Activated gamma-delta T cell treated with Interleukin-2 at 50 U/mL for 16 hours (primary cell): ENCODE measurements at places on chromosomes 12 and 14.
A peak's percentile ranks its signal among the peaks of the same experiment; 100 is the strongest.

- no peak for DNase-seq
Observed at GRCh38 chr12:98085046-98085755, 430.2 kb upstream of the TMPO start.

DNA sequence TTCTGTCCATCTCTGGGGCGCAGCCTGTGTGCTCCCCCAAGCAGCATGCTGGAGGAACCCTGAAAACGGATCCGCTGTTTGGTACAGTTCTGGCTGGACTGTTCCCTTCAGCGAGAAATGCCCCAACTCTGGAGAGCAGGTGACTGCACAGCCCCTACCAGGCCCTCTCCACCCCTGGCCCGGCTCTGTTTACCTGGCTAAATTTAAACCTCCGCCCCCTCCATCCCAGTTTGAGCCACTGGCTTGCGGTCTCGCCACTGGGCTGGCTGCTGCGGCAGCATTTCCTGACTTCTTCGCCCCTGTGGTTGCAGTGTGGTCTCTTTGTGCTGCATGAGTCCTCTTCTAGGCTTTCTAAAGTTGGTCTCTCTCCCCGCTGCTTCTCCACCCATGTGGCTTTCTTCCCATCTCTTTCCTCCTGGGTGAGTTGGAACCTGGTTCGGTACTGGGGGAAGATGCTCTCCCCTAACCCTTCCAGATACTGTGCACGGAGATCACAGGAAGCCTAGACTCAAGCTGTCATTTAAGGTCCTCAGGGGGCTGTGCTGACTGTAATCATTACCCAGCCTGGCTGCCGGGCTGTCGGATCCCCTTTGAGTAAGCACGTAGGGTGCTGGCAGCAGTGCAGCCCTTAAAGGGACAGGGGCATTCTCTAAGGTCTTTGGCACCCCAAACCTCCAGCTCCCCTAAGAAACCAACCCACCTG is 60.6 kb downstream of the FBXL14 start:
- DNase-seq, result peak; percentile 29

- peak; percentile 92 for DNase-seq
Observed at GRCh38 chr14:69152902-69153151, at the start of gene DCAF5. Gene DCAF5 (minus strand): TSS chr14:69153119. CDS start chr14:69152978, 141 bp downstream.

DNA sequence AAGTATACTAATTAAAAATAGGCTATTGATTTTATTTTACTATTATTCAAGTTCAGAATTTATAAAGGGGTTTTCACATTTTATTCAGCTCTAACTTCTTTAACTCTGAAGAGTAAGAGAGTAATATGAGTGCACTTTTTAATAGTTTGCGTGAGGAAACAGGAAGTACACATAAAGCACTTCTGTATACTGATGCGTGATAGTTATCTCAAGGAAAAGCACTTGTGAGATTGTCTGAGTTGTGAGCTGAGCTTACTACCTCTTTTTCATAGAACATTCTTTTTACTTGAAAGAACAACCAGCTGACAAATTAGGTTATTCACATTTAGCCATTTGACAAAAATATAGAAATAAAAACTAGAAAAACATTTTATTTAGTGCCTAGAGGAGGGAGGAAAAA is 1.9 kb downstream of the RAD51AP1 start:
- DNase-seq, result no peak

- DNase-seq, result no peak
Observed at GRCh38 chr12:16796168-16796567, 190.2 kb upstream of the LMO3 start.

DNA sequence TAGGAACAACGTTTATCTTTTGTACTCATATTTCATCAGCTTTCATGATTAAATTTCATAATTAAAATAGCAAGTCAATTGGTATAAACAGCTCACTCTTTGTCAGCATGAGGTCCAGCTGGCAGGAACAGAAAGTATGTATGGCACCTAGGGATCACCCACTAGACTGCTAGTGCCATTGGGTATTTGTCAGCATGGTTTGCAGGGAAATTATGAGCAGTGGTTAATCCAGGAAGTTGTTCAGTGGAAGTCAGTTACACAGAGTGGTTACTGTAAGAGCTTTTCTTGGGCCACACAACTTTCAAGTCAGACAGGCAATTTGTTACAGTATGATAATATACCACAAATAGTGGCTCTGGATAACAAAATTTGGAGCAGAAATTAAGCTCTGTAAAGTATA is 340.3 kb upstream of the RGS6 start:
- no peak for DNase-seq

GRCh38 chr14:67853715-67854114 is 34.1 kb downstream of the RAD51B start:
- DNase-seq, result no peak

GRCh38 chr12:119786539-119786938 is 90.6 kb downstream of the CIT start:
- DNase-seq, result no peak

DNA sequence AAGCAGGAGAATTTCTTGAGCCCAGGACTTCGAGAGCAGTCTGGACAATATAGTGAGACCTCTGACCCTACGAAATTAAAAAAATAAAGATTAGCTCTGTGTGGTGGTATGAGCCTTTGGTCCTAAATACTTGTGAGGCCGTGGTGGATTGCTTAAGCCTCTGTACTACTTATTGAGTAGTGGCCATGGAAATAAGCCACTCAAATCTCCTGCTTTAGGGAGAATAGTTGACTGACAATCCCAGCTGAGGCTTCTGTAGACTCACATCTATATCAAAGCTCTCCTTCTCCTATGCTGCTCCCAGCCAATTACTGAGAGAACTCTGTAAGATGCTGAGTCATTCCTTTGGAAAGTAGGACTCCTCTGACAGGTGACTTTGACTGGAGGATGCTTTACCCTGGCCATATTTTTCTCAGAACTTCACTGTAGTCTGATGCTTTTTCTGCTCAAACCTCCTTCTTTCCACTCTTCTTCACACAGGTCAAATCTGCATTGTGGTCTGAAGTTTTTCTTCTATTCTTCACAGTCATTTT is 420.2 kb downstream of the SLC6A15 start:
- DNase-seq, result no peak

- no peak for DNase-seq
Observed at GRCh38 chr14:44339862-44340261, 167.2 kb downstream of the FSCB start.

- no peak for DNase-seq
Observed at GRCh38 chr14:64201296-64201695, 92.9 kb downstream of the ESR2 start.

DNA sequence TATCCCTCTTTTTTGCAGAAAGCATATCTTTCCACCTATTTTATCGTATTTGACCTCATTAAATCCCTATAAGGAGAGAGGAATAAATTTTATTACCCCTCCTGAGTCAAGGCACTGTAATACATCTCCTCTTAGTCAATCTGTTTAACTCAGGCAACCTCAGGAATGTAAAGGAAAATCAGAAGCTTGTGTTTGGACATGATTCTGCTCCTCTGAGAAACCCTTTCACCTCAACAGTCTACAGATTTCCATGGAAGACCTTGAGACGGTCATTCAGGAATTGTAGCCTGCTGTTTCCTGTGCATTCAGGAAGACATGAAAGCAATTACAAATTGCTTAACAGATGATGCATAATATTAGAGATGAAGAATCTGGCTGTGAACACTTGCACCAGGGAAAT is 360.8 kb downstream of the PAWR start:
- no peak for DNase-seq

DNA sequence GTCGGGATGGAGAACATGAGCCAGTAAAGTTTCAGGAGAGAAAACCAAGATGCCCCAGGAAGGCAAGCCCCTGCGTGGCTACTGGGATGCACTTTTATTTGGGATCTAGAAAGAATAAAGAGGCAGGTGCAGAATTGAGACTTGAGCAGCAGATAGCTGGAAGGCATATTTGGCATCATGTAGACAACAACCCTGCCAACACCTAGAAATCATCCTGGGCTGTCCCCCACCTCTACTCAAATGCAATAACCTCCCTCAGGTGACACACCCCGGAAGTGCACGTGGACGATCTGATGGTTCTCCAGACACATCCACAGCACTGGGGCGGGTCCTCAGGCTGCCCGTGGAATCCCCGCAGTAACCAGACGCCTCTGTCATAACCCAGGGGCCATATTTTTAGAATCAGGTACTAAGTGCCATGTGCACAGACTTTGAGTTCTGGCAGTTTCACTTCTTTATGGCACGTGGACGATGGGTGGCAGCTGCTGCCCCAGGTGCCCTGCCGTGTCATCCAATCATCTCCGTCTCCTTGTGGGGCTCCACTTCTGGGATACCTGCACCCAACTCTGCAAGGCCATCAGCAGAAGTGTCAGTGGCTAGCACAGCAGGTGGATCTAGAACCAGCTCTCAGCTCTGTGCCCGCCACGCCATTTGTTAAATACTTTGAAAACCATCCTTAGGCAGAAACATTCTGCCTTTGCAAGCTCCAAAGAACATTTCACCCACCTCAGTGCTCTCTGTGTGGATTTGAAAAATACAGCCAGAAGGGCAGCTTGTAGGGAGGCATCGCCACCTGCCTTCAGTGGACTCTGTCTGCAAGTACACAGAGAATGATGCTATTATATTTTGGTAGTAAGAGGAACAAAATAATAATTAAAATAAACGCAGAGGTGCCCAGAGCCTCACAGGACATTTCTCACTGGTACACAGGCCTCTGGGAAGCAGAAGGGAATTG is 771.7 kb upstream of the TMEM132C start:
- DNase-seq, result no peak

GRCh38 chr12:70468741-70469140 is 102.7 kb downstream of the KCNMB4 start:
- no peak for DNase-seq

- DNase-seq, result no peak
Observed at GRCh38 chr12:30201301-30202160, 417.8 kb upstream of the TMTC1 start.

GRCh38 chr14:67665868-67666267 is 8.6 kb downstream of the VTI1B start:
- no peak for DNase-seq

DNA sequence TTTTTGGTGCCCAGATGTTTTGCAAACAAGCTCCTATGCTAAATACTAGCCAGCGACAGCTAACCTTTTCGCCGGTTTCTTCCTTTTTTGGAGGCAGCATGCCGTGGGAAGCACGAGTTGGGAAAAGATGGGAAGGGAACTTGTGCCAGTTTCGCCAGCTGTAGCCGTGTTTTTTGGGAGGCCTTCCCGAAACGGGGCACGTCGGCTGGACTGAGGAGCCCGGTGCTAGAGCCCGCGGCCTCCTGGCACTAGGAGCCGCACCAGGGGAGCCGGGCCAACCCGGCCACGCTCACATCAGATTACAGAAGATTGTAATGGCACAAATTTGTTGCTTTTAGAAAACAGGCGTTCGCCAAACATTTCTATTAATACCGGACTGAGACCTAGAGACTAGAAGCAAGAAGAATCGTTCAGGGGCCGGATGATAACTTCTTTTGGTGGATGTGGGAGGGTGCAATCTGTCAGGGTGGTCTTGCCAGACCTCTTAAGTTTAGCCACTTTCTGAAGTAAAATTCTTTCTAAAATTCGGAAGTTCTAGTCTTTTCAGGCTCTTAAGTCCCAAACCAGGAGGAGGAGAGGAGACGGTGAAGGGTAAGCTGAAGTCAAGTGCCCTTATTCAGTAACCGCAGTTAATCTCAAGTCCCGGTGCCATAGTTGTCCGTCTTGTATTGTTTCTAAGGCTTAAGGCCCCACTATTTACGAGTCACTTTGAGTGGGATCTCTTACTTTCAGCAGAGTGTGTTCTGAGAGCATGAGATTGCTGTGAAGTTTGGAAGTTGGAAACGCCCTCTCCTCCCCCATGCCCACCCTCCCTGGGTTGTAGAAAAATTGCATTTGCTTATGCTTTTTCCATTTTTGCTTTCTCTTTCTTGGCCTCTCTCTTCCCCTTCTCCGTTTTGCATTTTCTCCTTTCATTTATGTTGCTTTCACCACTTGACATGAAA is 1.3 kb downstream of the RASSF3 start:
- DNase-seq, result peak; percentile 9

- DNase-seq, result no peak
Observed at GRCh38 chr12:114409852-114410600, 4.1 kb upstream of the TBX5 start.

- DNase-seq, result no peak
Observed at GRCh38 chr14:105475269-105476096, 862 bp downstream of the CRIP2 start.

DNA sequence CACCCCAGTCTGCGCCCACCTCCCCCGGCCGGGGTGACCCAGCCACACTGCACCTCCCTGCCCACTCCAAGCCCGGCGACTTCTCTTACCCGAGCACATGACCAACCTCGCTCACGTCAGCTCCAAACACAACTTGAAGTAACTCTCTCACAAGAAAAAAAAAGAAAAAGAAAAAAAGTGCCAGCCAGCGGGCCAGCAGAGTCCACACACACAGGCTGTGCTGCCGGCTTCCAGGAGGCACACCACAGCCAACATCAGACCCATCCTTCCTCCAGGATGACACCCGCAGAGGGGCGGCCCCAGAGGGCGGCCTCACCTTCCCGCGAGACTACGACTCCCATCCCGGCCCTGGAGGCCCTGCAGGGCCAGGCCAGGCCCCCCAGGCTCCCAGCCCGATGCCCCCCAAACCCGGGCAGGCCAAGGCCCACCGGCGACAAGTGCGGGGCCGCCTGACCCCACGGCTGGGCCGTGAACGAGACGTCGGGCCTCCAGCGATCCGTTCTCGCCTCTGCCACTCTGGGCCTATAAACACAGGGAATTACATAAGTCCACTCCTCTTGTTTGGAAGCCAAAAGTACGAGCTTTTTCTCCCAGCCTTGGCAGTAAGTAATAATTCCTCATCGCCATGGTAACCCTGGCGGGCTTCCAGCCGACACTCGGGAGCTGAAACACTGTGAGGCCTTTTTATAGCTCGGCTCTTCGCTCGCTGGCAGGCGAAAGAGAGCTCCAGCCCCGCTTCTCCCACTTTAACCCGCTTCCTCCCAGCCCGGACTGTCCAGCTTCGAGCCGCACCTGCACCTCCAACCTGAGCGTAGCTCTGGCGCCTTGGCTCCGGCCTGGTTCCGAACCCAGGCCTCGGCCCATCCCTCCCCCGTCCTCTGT is 49.1 kb downstream of the NCOR2 start:
- DNase-seq, result no peak

GRCh38 chr14:99716091-99716849 is 32.2 kb downstream of the CYP46A1 start:
- DNase-seq, result no peak

GRCh38 chr14:73833034-73833433 is 18.6 kb upstream of the PTGR2 start:
- no peak for DNase-seq

- DNase-seq, result no peak
Observed at GRCh38 chr12:121289962-121290361, 6.5 kb downstream of the CAMKK2 start.

DNA sequence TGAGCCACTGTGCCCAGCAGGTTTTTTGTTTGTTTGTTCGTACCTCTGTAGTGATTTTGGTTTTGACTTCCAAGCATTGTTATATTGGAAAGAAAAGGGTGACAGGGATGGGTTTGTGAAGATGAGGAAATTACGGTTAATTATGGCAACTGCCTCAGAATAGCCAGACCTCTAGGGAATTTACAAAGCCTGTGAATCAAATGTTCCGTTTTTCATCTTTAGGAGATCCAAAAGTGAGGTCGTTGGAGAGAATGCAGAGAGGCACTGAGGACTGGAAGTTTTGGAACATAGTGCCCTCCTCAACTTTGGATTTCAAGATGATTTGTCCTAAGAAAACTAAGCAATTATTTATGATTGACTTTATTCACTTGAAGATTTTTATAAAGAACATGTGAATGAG is 54.5 kb upstream of the EVL start:
- DNase-seq, result no peak

- peak; percentile 25 for DNase-seq
Observed at GRCh38 chr12:113070117-113070906, 13.8 kb downstream of the DTX1 start.

GRCh38 chr14:32205984-32206383 is 2.9 kb upstream of the RNU6-8 start:
- DNase-seq, result no peak

- DNase-seq, result no peak
Observed at GRCh38 chr14:97902630-97903029, 1105.4 kb downstream of the VRK1 start.
